ENCODE measurements at places on chromosomes 12 and 14. TPM values are rescaled to one million over a fixed set of nuclear protein-coding genes. Genes with fewer than 3 reads are reported as not detected.

AKAP3 gene
- total RNA-seq: 2.3 TPM

- no peak for DNase-seq
- H3K27me3 ChIP-seq: no peaks in the 10 kb centered on the region
- H3K4me1 ChIP-seq: no peaks in the 10 kb centered on the region
- no peak overlapping the region for H3K4me3 ChIP-seq
- no peaks in the 10 kb centered on the region for H3K36me3 ChIP-seq
Observed at GRCh38 chr14:92449404-92450181, 64.0 kb upstream of the RIN3 start.

KRT1 gene
- total RNA-seq: not detected

DNA sequence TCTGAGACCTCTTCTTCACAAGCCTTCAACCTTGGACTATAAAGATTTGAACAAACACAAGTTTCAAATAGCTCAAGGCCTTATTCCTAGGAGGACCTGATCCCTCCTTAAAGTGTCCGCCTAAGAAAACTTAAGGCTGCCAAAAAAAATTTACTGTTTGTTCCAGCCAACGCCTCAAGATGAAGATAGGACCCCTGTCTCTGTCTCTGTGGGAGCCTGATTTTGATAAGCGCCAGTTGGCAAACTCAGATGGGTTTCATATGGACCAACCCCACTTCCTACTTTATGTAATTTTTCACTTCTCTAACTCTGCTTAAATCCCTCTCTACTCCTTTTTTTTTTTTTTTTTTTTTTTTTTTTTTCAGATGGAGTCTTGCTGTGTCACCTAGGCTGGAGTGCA, 11.0 kb downstream of the FKBP3 start:
- H3K4me1 ChIP-seq: no peaks in the 10 kb centered on the region
- H3K4me3 ChIP-seq: no peak overlapping the region
- no peak for DNase-seq
- no peak overlapping the region for H3K27ac ChIP-seq

DNA sequence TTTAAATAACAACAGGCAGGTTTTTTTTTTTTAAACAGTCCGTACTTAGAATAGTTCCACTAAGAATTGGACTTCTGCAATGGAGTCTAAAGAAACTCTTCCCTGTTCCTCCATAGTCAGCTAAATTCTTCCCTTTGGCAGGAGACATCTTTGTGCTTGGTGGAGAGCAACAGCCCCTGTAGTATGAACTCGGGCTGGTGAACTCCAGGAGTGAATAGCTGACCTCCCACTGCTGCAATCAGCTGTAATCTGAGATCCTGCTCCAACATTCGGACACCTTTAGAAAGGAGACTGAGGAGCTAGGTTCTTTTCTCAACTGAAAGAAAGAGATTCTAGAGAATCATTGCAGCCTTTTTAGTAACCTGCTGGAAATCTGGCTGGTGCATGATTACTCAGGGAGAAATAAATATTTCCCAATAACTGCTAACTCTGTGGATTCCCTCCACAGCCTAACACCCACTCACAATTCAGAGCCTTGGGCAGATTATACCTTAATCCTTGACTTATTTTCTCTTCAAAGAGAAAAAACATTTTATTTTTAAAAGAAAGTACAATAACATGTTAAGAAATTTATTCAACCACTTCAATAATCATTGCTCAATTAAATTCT, 25.6 kb upstream of the DBX2 start:
- H3K27me3 ChIP-seq: no peaks in the 10 kb centered on the region
- no peaks in the 10 kb centered on the region for H3K4me1 ChIP-seq
- no peak overlapping the region for H3K27ac ChIP-seq
- H3K4me3 ChIP-seq: no peak overlapping the region
- H3K36me3 ChIP-seq: no peaks in the 10 kb centered on the region
- DNase-seq: no peak

DNA sequence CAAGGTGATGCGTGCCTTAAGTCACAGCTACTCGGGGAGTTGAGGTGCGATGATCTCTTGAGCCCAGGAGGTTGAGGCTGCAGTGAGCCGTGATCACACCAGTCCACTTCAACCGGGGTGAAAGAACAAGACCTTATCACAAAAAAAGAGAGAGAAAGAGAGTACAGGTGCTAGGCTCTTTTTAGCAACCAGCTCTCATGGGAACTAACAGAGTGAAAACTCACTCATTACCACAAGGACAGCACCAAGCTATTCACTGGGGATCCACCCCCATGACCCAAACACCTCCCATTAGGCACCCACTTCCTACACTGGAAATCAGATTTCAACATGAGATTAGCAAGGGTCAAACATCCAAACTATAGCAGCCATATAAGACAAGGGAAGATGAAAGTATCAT, 164.2 kb downstream of the NDUFA12 start:
- no peak for DNase-seq
- no peak overlapping the region for H3K4me3 ChIP-seq
- H3K4me1 ChIP-seq: no peaks in the 10 kb centered on the region
- no peak overlapping the region for H3K27ac ChIP-seq
- H3K36me3 ChIP-seq: no peaks in the 10 kb centered on the region
- no peaks in the 10 kb centered on the region for H3K27me3 ChIP-seq

DAO gene
- total RNA-seq: not detected

AHNAK2 gene
- 0.97 TPM for total RNA-seq

DNA sequence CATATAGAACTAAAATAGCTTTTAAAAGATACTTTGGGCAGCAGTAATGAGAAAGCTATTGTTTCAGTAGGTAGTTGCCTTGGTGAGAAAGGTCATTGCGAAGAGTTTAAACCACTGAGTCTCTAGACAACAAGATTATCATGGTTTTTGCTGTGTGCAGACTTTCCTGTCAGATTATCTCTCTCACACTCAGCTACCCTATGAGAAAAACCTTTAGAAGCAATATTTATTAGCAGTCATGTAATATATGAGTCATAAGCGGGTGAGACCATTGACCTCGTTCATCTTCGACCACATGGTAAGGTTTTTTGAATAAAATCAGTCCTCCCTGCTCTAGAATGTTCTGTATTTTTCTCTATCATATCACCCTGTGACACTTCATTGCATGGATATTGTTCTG, 59.9 kb downstream of the GPR65 start:
- no peaks in the 10 kb centered on the region for H3K4me1 ChIP-seq
- no peak overlapping the region for H3K4me3 ChIP-seq
- no peaks in the 10 kb centered on the region for H3K27me3 ChIP-seq
- no peak overlapping the region for H3K27ac ChIP-seq
- DNase-seq: no peak

NFE2 gene
- 0.72 TPM for total RNA-seq

ASB2 gene
- 0.19 TPM for total RNA-seq

DNA sequence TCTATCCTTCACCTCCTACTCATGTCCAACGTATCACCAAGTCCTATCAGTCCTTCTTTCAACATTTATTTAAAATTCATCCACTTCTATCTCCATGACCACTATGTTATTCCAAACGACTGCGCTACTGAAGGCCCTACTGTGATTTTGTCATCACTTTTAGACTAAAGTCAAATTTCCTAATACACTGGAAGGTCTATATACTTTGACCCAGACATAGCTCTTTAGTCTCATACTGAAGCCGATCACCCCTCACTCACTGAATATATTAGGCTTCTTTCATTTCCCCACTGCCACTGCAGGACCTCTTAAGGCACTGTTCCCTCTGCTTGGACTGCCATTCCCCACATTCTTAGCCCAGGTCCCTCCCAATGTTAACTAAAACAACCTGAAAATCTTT, 25.6 kb downstream of the SLC38A4 start:
- no peaks in the 10 kb centered on the region for H3K36me3 ChIP-seq
- H3K27ac ChIP-seq: no peak overlapping the region
- H3K27me3 ChIP-seq: no peaks in the 10 kb centered on the region
- no peak overlapping the region for H3K4me3 ChIP-seq

DNA sequence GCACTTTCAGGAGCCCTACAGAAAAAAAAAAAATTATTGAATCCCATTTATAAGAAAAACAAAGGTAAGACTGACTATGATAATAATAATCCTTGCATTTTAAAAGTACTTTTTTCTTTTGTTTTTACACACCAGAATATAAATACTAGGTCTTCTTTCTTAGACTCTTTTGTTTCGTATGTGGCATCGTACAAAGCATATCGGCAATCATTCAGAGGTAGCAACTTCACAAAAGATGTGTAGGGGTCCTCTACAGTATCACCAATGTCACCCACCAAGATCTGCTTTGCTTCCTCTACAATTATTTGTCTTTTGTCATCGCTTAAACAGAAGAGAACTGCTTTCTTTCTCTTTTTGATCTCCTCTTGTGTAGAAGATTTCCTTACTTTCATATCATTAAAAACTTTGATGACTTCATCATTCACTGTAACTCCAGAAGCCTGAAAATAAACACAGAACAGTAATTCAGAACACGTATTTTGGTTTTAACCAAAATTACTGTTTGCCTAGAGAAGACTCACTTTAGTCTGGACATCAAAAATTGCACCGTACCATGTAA, 1.2 kb downstream of the CFL2 start:
- no peak overlapping the region for H3K4me3 ChIP-seq
- peaks cover 42% of the 10 kb centered on the region for H3K4me1 ChIP-seq
- H3K27me3 ChIP-seq: no peaks in the 10 kb centered on the region
- H3K36me3 ChIP-seq: no peaks in the 10 kb centered on the region
- no peak for DNase-seq

DBX2 gene
- not detected for total RNA-seq

RBMS2 gene
- 11.4 TPM for total RNA-seq

PSMC1 gene
- total RNA-seq: 80.2 TPM

DNA sequence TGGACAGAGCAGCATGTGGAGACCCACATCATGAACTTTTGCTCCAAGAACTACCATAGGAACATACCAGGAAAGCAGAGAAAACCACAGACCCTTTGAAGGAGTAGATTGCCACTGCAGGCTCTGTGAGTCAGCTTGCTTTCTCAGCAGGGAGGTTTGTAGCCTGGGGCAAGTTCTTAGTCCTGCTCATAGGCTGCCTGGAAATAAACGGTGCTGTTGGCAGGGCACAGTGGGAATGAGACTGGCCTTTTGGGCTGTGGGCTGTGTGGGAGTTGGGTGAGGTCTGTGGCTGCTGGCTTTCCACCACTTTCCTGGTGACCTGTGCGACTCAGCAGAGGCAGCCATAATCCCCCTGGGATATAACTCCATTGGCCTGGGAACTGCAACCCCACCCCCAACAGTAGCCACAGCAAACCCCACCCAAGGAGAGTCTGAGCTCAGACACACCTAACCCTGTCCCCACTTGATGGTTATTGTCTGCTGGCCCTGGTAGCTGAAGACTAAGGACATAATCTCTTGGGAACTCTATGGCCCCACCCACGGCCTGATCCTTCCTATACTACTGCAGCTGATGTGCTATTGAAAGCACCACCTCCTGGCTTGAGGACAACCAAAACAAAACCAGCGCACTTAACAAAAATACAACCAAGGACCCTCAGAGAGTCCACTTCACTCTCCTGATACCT, 192.1 kb upstream of the GARIN6 start:
- DNase-seq: peak; percentile 47
- H3K36me3 ChIP-seq: no peaks in the 10 kb centered on the region
- H3K27me3 ChIP-seq: no peaks in the 10 kb centered on the region
- peaks cover 6% of the 10 kb centered on the region for H3K4me1 ChIP-seq
- H3K27ac ChIP-seq: no peak overlapping the region

SLC7A8 gene
- total RNA-seq: 6.8 TPM

DNA sequence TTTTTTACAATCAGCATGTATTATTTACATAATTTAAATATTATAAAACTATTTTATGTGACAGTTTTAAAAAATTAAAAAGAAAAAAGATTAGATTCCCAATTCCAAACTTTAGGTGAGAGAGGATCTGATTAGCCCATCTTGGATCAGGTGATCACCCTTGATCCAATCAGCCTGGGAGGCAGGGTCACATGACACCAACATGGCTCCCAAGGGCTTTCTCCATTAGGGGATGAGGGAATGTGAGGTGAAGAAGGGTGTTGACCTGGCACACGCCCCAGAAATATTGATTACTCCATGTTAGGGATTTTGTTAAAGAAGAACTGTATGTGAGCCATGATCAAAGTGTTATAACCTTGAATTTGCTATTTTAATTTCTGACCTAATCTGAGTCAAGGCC, 225.4 kb downstream of the RBM19 start:
- no peak overlapping the region for H3K27ac ChIP-seq
- no peaks in the 10 kb centered on the region for H3K4me1 ChIP-seq
- DNase-seq: no peak
- no peaks in the 10 kb centered on the region for H3K36me3 ChIP-seq

DNA sequence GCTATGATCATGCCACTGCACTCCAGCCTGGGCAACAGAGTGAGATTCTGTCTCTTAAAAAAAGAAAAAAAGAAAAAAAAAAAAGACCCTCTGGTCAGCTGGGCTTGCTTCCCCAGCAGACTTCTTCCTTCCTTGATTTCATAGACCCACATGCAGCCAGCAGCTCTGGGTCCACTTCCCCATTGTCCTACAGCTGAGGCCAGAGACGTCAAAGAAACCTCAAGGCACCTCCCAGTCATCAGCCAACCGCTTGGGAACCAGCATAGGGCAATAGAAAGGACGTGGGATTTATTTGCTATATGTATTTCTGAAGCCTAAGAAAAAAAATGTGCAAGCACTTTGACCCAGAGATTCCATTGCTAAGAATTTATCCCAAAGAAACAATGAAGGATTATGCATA, 35.4 kb upstream of the SPPL3 start:
- no peaks in the 10 kb centered on the region for H3K27me3 ChIP-seq
- no peaks in the 10 kb centered on the region for H3K36me3 ChIP-seq
- H3K4me3 ChIP-seq: no peak overlapping the region

DNA sequence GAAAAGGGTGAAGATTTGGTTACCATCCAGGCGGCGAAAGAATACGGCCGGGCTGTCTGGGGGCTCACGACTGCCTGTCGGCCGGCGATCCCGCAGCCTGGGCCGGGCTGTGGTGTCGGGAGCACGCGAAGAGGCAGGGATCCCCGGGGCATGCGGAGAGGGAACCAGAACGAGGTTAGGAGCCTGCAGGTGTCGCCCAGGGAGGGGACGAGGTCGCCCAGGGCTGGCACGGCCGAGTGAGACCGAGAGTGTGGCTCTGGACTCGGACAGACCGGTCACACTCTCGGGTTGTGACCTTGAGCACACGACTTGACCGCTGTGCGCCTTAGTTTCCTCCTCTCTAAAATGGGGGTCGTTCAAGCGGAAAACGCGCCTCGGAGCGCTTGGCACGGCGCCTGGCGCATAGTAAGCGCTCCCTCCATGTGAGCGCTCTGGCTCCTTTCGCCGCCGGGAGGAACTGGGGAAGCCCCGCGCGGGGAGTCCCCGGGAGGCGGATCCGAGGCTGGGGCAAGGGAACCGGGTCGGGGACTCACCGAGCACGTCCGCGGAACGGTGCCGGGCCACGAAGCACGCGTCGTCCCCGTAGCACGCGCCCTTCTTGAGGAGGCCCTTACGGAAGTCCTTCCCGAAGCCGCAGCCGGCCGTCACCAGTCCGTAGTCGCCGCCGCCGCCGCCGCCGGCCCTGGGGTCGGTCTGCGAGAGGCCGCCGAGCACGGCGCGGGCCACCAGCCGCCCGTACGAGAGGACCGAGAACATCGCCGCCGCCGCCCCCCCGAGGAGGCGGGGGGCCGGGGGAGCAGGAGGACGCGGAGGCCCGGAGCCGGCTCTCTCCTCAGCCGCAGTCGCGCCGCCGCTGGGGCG, 612 bp downstream of the PPTC7 start:
- H3K27me3 ChIP-seq: no peaks in the 10 kb centered on the region
- peak; percentile 64 for DNase-seq
- H3K27ac ChIP-seq: peak overlapping the region; percentile 92
- peak overlapping the region; percentile 91 for H3K4me3 ChIP-seq
- H3K4me1 ChIP-seq: peaks cover 69% of the 10 kb centered on the region

GRCh38 chr12:25816637-25817036, 141.8 kb upstream of the RASSF8 start:
- H3K27me3 ChIP-seq: peaks cover 3% of the 10 kb centered on the region
- H3K36me3 ChIP-seq: no peaks in the 10 kb centered on the region
- H3K27ac ChIP-seq: no peak overlapping the region
- H3K4me1 ChIP-seq: no peaks in the 10 kb centered on the region
- DNase-seq: no peak

Measured in adrenal gland (tissue), 19 donors.